ENCODE measurements at places on chromosomes 5 and 9.

DNA sequence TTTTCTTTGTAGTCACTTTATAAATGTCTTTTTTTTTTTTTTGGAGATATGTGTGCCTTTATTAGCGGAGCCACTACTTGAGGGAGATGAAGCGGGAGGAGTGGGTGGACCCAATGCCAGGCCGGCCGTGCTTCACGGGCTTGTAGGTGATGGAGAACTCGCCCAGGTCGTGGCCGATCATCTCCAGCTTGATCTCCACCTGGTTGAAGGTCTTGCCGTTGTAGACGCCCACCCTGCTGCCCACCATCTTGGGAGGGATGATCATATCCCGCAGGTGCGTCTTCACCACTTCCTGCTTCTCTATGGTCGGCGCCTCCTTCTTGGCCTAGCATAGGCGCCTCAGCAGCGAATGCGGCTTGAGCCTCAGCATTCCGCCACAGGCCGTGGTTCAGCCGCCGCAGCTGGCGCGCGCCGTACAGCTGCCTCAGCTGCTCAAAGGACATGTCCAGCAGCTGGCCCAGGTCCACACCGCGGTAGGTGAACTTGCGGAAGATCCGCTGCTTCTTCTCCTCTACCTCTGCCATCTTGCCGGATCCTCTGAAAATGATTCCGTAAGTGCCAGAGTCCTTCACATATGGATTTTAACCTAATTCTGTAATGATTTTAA is 1095.6 kb downstream of the MAT2B start:
- no peaks in the 10 kb centered on the region for H3K4me1 ChIP-seq
- H3K27me3 ChIP-seq: no peaks in the 10 kb centered on the region
- H3K4me3 ChIP-seq: no peak overlapping the region
- no peak for ATAC-seq

DNA sequence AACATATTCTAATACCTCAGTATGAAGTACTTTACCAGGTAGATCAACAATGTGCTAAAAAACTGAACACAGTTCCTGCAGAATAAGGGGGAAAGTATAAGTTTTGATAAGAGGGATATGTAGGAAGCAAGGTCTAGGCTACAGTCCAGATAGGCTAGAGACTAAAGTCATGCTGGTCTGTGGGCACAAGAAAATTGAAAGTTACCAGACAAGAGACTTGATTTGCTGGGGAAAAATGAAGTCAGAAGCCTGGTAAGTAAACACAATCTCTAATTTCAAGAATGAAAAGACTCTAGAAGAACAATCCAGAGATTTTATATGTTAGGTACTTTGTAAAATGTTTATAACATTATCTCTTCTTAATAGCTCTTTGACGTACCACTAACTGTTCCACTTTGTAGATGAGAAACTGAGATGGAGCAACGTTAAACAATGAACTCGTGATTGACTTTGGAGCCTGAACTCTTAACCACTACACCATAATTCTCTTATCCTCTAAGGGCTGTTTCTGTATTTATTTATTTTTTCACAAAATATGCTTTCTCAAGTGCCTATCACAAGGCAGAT is 19.5 kb downstream of the ADAMTS6 start:
- no peak for ATAC-seq
- no peak overlapping the region for H3K4me3 ChIP-seq
- H3K36me3 ChIP-seq: no peaks in the 10 kb centered on the region
- H3K4me1 ChIP-seq: no peaks in the 10 kb centered on the region
- H3K27ac ChIP-seq: no peak overlapping the region

GRCh38 chr9:3480353-3480655 is 45.5 kb downstream of the RFX3 start:
- no peak overlapping the region for H3K4me3 ChIP-seq
- H3K27ac ChIP-seq: no peak overlapping the region
- H3K4me1 ChIP-seq: no peaks in the 10 kb centered on the region
- ATAC-seq: no peak
- no peaks in the 10 kb centered on the region for H3K36me3 ChIP-seq
- no peaks in the 10 kb centered on the region for H3K27me3 ChIP-seq

DNA sequence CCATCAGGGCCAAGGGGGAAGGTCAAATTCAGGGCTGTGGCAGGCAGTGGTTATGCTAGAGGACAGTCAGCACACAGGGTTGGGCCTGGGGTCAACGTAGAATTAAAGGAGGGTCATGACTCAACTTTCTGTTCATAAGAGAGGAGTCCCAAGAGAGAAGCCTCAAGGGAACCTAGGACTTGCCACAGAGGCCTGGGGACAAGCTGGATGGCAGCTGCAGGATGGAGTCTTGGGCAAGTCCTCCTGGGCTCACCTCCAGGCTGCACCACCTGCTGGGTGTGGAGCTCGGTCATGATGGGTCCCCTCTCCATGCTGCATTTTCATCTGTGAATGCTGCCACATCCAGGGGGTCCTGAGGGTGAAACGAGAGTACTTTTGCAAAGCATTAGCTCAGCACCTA is 9.0 kb upstream of the WNK2 start:
- ATAC-seq: no peak
- no peak overlapping the region for H3K27ac ChIP-seq
- no peaks in the 10 kb centered on the region for H3K36me3 ChIP-seq

DNA sequence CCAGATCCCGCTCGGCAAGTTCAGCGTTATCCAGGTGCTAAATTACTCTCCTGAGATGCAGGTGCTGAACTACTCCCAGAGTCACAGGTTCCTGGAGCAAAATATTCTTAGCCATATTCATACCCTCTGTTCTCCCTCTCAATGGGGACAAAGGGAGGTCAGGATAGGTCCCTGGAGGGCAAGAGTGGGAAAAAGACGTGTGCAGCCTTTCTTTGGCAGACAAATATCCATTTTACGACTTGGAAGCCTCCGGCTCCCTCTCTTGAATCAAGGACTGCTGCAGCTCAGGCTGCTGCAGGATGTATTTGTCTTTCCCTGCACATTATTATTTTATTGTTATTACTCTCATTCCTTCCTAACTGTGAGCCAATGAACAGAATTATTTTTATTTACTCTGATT is 590.2 kb downstream of the NR2F1-AS1 start:
- no peak for ATAC-seq
- no peaks in the 10 kb centered on the region for H3K27me3 ChIP-seq
- no peaks in the 10 kb centered on the region for H3K36me3 ChIP-seq
- peaks cover 5% of the 10 kb centered on the region for H3K4me1 ChIP-seq

- no peak overlapping the region for H3K27ac ChIP-seq
- no peaks in the 10 kb centered on the region for H3K27me3 ChIP-seq
- H3K4me1 ChIP-seq: no peaks in the 10 kb centered on the region
Observed at GRCh38 chr5:111584651-111585050, 72.3 kb upstream of the STARD4 start.

DNA sequence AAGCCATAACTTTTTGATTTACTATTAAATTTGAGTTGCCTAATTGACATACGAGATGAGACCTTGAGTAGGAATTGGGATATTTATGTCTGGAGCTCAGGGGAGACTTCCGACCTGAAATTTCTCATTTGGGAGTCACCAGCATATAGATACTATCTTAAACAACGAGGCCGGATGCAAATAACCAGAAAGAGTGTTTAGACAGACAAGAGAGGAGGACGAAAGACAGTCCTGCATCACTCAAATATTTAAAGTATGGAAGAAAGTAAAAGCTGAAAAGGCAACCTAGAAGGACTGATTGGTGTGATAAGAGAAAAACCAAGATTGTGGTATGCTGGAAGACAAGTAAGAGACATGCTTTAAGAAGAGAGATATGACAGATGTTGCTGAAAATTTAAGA is 675.0 kb upstream of the NUDT12 start:
- no peak for ATAC-seq
- no peaks in the 10 kb centered on the region for H3K4me1 ChIP-seq
- H3K4me3 ChIP-seq: no peak overlapping the region
- H3K36me3 ChIP-seq: no peaks in the 10 kb centered on the region

DNA sequence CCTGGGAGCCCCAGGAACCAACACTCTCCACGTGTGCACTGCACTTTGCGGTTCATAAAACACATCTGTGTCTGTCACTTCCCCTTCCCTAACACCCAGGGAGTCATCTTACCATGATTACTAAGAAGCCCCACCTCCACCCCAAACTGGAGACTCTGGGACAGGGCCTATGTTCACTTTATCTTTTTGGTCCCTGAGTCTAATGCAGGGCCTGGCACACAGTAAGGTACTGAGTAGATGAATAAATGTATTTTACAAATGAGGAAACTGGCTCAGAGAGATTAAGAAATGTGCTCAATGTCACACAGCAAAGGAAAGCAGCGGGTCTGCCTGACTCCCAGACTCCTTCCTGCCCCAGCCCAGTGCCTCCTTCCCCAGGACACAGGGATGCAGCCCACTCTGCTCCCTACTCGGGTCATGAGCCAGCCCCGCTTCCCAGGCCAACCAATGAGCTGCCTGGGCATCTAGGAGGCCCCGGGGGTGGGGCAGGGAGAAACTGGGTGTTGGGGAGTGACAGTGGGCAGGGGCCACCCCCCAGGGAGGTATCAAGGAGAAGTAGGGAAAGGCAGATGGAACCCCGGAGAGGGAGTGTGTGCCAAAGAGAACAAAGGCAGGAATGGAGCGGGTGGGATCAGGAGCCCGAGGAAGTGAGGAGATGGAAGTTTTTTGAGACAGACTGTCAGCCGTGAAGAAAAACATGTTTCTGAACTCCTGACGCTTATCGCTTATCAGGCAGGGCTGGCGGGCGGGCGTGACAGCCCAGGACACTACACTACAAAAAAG is 30.5 kb downstream of the SHB start:
- H3K36me3 ChIP-seq: no peaks in the 10 kb centered on the region
- H3K4me1 ChIP-seq: peaks cover 53% of the 10 kb centered on the region
- H3K27ac ChIP-seq: no peak overlapping the region
- no peak overlapping the region for H3K4me3 ChIP-seq
- no peak for ATAC-seq
- no peaks in the 10 kb centered on the region for H3K27me3 ChIP-seq

GRCh38 chr9:29806937-29807618 is 2233.8 kb upstream of the C9orf72 start:
- H3K36me3 ChIP-seq: no peaks in the 10 kb centered on the region
- H3K4me1 ChIP-seq: no peaks in the 10 kb centered on the region
- no peak for ATAC-seq
- no peak overlapping the region for H3K27ac ChIP-seq
- no peak overlapping the region for H3K4me3 ChIP-seq
- no peaks in the 10 kb centered on the region for H3K27me3 ChIP-seq
